Nasal cavity respiratory epithelium epithelial cell of viscerocranial mucosa (primary cell): ENCODE measurements at places on chromosomes 12 and 14. TPM values are rescaled to one million over a fixed set of nuclear protein-coding genes. Genes with fewer than 3 reads are reported as not detected.

The SERPINA5 gene
- total RNA-seq, result not detected in 2 replicates

The PCED1B gene
- 1.7 and 2.6 TPM in 2 replicates for total RNA-seq

The ULK1 gene
- total RNA-seq, result 6.5 and 36.5 TPM in 2 replicates

The INSM2 gene
- total RNA-seq, result not detected in 2 replicates

The SOAT2 gene
- total RNA-seq, result not detected in 2 replicates
